ENCODE measurements at places on chromosomes 1 and 21.
A peak's percentile ranks its signal among the peaks of the same experiment; 100 is the strongest.

- no peak for DNase-seq
Observed at GRCh38 chr1:4655674-4656532, 1.5 kb downstream of the AJAP1 start.

GRCh38 chr1:2806591-2806990 lies 5.1 kb upstream of the TTC34 start:
- DNase-seq: no peak

GRCh38 chr21:45401054-45401518 lies 3.9 kb upstream of the COL18A1 start:
- no peak for DNase-seq

GRCh38 chr1:151327903-151328674 lies 873 bp upstream of the PI4KB start:
- DNase-seq: no peak

DNA sequence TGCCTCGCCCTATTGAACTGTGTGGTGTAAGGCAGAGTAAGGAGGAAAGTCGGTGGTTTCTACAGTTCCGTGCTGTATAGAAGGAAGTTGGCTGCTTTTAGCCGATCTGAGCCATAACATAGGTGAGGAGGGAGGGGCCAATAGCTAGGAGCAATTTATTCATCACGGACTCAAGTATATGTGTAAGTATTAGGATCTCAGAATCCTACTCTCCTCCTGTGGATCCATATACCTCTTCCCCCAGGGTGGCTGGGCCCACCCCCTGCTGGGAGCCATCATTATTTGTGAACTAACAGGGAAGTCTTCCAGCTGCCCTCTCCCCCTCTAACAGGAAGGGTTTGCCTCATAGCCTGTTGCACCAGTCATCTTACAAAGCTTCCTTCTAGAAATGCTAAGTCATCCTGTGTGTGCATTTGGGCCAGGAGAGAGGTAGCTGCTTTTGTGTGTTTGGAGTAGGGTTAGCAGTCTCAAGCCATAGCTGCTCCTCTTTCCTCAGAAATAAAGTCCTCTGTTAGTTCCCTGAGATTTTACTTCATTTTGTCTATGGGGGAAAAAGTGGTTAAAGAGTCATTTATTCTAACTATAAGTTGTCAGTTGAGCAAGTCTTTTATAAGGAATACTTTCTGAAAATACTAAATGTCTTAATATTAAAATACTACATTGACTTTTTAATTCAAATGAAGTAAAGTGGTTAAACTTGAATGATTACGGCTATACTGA lies 14.9 kb upstream of the CENPS start:
- DNase-seq: no peak

GRCh38 chr1:1202831-1203560 lies 3.4 kb downstream of the TNFRSF18 start:
- DNase-seq: no peak

GRCh38 chr1:40782371-40782956 lies 1.1 kb upstream of the KCNQ4 start:
- no peak for DNase-seq

DNA sequence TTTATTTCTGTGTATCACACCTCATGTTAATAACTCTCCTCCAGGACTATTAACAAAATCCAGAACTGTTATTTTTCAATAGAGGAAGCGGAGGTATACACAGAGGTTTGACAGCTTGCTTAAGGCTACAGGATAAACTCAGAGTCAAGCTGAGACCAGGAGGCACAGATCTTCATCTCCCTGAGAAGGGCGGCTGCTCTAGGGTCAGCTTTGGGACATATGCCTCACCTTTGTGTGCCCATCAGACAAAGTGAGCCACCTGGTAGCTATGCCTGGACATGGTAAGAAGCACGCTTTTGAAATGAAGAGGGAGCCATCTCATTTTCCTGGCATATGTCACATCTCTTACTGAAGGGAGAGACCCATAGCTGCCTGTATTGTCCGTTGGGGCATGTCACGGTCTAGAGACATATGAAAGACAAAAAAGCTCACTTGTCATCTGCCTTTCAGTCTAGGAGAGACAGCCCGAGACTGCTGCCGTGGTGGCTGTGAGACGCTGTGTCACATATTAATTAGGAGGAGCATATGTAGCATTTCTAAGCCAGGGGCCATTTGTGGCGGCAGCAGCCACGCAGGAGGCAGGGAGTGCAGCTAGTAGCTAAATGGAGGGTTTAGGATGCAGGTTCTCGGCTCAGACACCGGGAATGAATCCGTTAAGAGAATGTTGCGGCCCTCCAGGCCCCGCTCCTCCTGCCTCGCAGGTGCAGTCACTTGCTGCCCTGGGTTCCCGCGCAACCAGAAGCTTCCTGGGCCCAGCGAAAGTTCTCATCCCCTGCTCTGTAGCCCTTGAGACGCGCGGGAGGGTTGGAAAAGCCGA lies 161.3 kb upstream of the C1orf21 start:
- DNase-seq: no peak

DNA sequence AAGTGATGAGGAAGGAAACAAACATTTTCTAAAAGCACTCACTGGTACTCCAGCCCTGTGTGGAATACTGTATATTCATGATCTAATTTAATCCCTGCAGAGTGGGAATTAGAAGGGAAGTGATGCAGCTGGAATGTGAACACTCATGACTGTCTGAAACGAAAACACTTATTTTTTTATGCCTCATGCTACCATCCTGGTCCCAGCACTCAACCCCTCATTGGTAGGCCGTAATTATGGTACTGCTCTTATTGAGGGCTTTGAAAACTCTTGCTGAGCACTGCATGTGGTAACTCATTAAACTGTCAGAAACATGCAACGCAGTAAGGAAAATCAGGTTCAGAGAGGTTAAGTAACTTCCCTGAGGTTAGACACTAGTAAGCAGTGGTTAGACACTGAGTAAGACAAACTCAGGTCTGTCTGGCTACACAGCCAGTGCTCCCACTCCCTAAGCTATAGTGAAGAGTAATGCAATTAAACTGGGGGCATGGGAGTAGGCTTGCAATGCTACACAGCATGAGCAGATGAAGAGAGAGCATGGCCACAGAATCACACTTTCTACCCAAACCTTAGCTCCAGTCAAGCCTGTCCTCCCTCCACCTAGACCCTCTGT lies 17.3 kb upstream of the TNFSF4 start:
- no peak for DNase-seq

DNA sequence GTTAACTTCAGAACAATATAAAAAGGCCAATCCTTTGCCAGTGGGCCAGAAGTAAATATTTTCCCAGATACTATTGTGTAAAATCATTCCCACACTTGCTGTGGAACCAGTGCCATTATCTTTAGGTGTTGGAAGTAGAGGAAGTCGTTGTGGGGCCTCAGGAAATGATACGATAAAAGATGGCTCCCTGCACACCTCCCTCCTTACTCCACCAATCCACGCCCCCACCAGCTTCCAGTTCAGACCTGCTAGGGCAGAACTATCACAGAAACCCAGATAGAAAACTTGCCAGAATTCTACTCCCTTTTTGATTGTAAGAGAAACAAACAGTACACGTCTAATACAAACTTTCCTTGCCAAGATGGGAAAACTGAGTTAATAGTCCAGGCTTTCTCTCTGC lies 173.0 kb upstream of the FMN2 start:
- no peak for DNase-seq

GRCh38 chr1:101820071-101820470 lies 176.7 kb downstream of the OLFM3 start:
- no peak for DNase-seq

DNA sequence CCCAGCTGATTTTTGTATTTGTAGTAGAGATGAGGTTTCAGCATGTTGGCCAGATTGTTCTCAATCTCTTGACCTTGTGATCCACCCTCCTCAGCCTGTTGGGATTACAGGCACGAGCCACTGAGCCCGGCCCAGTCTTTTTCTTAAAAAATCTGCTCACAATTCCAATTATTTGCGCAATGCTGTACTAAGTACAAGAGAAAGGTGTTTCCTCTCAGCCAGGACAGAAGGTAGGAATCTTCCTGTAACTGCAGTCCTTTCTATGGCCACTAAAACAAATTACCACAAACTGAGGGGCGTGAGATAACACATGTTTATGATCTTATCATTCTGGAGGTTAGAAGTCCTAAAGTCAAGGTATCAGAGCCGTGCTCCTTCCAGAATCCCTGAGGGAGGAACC lies 6.9 kb upstream of the CBR3 start:
- no peak for DNase-seq

DNA sequence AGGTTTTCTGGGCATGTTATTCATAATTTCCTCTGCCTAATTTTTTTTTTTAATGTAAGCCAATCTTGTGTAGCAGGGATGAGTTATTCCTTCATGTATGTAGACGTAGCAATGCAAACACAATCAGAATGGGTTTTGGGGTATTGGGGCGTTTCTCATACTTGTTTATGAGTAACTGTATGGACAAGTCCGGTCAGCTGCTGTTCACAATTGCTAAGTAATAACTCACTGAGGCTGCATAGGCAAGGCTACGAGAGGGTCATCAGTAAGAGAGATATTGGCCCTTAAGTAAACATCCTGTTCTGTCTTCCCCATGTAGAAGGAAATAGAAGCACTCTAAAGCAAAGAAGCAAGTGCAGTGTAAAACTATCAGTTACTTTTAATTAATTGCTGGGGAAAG lies 9.5 kb upstream of the TARS2 start:
- no peak for DNase-seq

DNA sequence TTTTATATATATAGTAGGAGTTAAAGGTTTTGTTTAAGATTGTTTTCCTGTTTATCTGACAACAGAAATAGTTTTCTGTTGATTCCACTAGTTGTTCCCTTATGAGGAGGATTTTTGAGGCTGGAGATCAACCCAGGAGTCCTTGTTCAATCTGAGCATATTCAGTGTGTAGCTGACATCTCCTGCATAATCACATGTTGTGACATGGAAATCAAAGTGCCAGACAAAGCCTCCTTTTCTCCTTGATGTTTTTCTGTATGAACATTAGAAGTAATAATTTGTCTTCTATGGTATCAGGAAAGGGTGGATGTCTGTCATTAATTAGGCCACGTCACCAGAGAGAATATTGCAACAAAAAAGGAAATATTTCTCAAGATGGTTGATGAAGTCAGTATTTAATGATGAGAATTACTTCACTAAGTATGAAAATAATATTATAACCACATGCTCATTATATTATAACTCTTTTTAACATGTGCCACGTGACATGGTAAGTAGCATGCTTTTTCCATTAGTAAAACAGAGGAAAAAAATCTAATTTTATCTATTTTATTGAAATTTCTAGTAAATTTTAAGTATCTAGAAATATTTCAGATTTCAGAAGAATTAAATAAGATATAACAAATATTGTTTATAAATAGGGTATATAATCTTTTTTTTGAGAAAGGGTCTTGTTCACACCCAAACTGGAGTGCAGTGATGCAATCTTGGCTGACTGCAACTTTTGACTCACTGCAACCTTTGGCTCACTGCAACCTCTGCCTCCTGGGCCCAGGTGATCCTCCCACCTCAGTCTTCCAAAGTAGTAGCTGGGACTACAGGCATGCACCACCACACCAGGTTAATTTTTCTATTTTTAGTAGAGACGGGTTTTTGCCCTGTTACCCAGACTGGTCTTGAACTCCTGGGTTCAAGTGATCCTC lies 223.5 kb downstream of the HMCN1 start:
- no peak for DNase-seq

GRCh38 chr1:239987103-239987745 lies 104.5 kb upstream of the FMN2 start:
- DNase-seq: peak; percentile 4

- DNase-seq: no peak
Observed at GRCh38 chr1:205834751-205835150, 15.2 kb downstream of the PM20D1 start.

DNA sequence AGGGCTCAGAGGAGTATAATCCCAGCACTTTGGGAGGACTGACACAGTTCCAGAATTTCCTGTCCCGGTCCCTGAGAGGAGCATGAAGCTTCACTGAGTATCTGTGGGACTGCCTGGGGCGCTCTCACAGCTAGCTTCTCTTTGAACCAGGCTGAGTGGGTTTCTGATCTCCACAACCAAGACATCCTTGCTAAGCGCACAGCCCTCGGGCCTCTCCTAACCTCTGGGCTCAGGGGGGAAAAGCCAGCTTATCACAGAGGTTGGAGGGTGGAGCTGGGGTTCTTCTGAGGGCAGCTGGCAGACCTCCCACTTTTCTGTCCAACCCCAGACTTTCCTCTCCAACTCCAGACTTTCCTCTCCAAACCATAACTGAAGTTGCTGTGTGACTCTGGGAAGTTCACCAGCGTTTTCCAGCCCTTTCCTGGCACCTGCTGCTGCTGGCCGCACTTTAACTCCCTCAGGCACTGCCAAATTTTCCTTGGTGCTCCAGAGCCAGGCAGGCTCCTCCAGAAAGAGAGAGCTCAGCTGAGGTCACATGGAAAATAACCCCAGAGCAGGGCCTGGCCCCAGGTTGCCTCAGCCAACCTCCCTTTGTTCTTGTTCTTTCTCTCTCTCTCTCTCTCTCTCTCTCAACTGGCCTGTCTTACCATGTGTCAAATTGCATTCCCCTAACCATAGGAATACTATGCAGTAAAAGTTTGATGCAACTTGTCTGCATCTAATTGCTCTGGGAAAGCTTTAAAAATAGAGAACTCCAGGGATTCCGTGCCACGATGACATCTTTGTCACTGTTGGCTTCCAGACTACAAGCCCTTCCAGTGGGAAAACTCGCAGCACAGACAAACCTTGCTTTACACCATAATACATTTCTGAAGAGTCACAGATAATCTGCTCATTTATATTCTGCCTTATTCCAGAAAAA lies 49.5 kb downstream of the OLFML2B start:
- DNase-seq: no peak

- DNase-seq: no peak
Observed at GRCh38 chr1:114550336-114550735, 31.1 kb downstream of the BCAS2 start.

DNA sequence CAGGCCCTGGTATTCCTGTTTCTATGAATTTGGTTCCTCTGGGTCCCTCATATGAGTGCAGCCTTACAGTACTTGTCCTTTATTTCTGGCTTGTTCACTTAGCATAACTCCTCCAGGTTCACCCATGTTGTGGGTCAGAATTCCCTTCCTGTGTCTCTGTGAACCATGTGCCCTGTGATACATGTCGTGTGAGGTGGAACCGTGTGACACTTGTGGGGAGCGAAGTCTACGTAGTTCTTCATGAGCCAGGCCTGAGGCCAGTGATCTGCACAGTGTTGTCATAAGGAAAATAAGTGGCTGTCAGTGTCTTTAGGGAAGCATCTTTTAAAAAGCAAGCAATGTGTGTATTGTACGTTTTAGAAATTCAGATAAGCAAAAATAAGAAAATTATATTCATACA lies 122.8 kb downstream of the GALNT2 start:
- DNase-seq: no peak

DNA sequence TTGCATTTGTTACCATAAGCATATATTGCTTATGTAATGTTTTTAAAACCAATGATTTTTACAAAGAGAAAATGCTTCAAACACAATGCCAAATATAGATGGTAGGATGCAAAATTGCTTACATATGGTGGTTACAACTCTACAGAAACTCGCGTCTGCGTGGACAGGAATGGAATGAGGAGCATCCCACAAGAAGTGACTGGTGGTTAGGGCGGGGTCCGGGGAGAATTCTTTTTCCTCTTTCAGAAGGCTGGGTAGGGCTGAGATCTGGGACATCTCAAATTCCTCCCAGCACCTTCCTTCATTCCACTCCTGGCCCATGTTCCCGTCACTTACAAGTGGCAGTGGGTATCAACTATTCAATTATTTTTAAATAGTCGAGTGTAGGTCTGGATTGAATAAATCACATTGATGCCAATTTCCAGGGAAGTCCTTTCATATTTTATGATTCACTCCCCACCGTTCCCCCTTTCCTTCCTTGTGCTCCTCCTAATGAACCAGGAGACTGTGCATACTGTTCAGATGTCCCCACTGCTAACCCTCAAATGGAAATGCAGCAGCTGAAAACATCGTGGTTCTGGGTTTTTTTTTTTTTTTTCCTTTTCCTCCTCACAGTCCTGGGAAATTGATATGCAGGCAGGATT lies 174.5 kb upstream of the POU3F1 start:
- DNase-seq: peak; percentile 14
